ENCODE measurements at places on chromosomes 6 and 20. TPM values are rescaled to one million over a fixed set of nuclear protein-coding genes. Genes with fewer than 3 reads are reported as not detected.
A peak's percentile ranks its signal among the peaks of the same experiment; 100 is the strongest.

Gene PGBD1
- 8.3 TPM for total RNA-seq

Gene ID4
- 83.3 TPM for total RNA-seq

Gene HLA-DOA
- total RNA-seq = 5.8 TPM

Gene TNFRSF21
- 15.3 TPM for total RNA-seq

Gene ECT2L
- total RNA-seq = not detected

Gene VARS1
- 46.8 TPM for total RNA-seq

Gene CAGE1
- not detected for total RNA-seq

Gene ZNF451
- 65.0 TPM for total RNA-seq

- H3K36me3 ChIP-seq = no peaks in the 10 kb centered on the region
- no peak for DNase-seq
- H3K4me3 ChIP-seq = no peak overlapping the region
- no peaks in the 10 kb centered on the region for H3K4me1 ChIP-seq
These were observed 1592.6 kb downstream of the GRIK2 start for GRCh38 chr6:102986086-102986485.

DNA sequence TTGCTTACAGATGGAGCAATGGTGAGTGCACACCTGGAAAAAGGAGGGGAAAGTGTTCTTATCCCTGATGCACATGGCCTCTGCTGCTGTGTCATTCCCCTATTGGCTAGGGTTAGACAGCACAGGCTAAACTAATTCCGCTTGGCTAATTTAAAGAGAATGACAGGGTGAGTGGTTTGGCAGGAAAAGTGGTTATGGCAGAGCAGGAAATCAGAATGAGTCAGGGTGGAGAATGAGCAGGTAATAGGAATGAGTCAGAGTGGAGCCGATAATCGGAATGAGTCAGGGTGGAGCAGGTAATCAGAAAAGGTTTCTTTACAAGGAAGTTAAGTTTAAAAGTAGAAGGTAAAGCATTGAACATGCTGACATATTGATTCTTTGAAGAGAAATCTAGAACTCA lies 355.5 kb upstream of the HTR1E start:
- H3K27ac ChIP-seq = no peak overlapping the region
- no peaks in the 10 kb centered on the region for H3K4me1 ChIP-seq
- H3K4me3 ChIP-seq = no peak overlapping the region

DNA sequence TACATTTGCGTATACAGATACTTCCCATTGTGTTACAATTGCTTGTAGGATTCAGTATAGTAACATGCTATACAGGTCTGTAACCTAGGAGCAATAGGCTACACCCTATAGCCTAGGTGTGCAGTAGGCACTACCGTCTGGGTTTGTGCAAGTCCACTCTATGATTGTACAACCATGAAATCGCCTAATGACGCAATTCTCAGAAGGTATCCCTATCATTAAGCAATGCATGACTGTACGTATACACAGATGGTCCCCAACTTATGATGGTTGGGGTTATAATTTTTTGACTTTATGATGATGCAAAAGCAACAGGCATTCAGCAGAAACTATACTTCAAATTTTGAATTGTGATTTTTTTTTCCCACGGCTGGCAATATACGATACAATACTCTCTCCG lies 458.2 kb upstream of the NOX3 start:
- H3K4me1 ChIP-seq = no peaks in the 10 kb centered on the region
- DNase-seq = no peak
- no peaks in the 10 kb centered on the region for H3K36me3 ChIP-seq
- no peak overlapping the region for H3K27ac ChIP-seq

- peak overlapping the region; percentile 9 for H3K4me3 ChIP-seq
- H3K27ac ChIP-seq = peak overlapping the region; percentile 65
- peaks cover 11% of the 10 kb centered on the region for H3K4me1 ChIP-seq
- no peaks in the 10 kb centered on the region for H3K27me3 ChIP-seq
- DNase-seq = no peak
These were observed 52.3 kb upstream of the UTRN start for GRCh38 chr6:144232832-144233230.

- H3K27ac ChIP-seq = no peak overlapping the region
- peaks cover 2% of the 10 kb centered on the region for H3K36me3 ChIP-seq
- H3K4me1 ChIP-seq = peaks cover 8% of the 10 kb centered on the region
- no peaks in the 10 kb centered on the region for H3K27me3 ChIP-seq
- DNase-seq = no peak
These were observed 17.0 kb upstream of the CPNE5 start for GRCh38 chr6:36856277-36856676.

DNA sequence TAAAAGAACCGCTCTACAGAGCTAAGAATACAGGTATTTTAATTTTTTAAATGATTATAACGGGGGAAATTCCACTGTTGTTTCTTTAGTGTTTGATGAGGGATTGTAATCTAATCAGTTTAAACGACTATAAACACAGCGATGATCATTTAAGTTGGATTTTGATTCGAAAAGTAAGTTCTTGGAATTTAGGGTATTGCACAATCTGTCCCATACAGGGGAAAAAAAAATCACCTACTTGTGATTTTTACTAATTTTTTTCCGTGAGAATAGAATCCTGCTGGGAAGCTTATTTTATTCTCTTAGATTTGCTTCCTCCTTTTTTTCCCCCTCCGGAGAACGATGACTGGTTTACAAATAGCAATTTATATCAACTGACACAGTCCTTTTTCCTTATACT lies 108.0 kb downstream of the LAMA2 start:
- no peak overlapping the region for H3K27ac ChIP-seq
- no peak for DNase-seq
- no peak overlapping the region for H3K4me3 ChIP-seq
- no peaks in the 10 kb centered on the region for H3K27me3 ChIP-seq
- no peaks in the 10 kb centered on the region for H3K36me3 ChIP-seq
- H3K4me1 ChIP-seq = no peaks in the 10 kb centered on the region

DNA sequence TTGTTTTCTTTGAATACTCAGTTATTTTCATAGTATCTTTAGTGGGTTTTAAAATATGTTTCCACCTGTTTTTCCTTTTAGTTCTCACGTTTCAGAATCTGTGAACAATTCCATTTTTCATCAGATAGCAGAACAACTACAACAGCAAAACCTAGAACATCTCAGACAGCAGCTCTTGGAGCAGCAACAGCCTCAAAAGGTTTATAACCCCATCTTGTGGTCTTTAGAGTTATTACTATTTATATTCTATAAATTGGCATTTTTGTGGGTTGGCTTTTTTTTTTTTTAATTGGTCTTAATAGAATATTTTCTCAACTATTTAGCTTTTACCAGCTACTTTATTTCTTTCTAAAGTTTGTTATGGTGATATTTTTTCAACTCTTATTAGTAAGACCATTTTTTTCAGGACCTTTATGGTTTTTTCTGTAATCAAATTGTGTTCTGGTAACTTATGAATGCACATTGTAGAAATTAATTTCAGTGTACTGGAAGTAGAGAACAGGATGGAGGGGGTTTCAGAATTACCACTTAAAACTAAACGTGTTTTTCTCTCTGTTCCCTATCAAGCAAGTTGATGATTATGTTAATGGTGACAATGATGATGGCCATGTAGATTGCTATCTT lies 72.2 kb downstream of the SCAF8 start:
- H3K4me1 ChIP-seq = peaks cover 12% of the 10 kb centered on the region
- DNase-seq = no peak
- no peak overlapping the region for H3K4me3 ChIP-seq
- no peaks in the 10 kb centered on the region for H3K27me3 ChIP-seq
- no peak overlapping the region for H3K27ac ChIP-seq

- no peaks in the 10 kb centered on the region for H3K27me3 ChIP-seq
- H3K4me3 ChIP-seq = peak overlapping the region; percentile 52
- no peaks in the 10 kb centered on the region for H3K36me3 ChIP-seq
- DNase-seq = no peak
These were observed 144.6 kb downstream of the UST start for GRCh38 chr6:148891405-148891783.

- no peak overlapping the region for H3K4me3 ChIP-seq
- H3K4me1 ChIP-seq = no peaks in the 10 kb centered on the region
- no peaks in the 10 kb centered on the region for H3K27me3 ChIP-seq
- DNase-seq = no peak
These were observed 28.1 kb upstream of the ASXL1 start for GRCh38 chr20:32329817-32330554.

DNA sequence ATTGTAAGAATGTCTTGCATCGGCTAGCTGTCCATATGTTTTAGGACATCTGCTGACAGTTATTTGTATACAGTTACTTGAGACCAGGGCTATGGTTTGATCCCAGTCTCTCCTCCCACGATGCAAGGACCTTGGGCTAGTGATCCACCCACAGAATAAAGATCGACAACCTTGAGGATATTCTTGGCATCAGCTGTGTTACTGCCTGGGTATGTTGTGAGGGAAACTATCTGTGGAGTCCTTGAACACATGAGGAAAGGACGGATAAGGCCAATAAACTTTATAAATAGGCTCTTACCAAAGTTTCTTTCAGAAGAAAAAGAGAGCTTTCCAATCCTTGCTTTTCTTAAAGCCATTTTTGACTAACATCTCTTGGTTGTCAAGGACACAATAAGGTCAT lies 70.8 kb upstream of the HEY2 start:
- no peaks in the 10 kb centered on the region for H3K4me1 ChIP-seq
- H3K4me3 ChIP-seq = no peak overlapping the region
- peak overlapping the region; percentile 8 for H3K27ac ChIP-seq
- no peak for DNase-seq

DNA sequence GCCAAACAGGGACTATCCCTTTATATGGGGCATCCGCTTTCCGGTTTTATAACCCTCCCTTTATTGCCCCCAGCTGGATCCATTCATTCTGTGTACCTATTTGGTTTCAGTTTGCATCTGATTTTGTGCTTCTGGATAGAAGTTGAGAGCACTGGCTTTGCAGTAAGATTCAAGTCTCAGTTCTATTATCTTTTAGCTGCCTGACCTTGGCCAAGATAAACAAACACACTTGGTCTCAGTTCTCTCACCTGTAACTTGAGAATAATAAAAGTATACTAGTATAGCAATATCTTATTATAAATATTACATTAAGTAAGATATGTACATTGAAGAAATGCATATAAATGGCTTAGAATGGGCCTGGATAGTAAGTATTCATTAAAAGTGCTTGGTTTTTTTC lies 182.4 kb upstream of the TSHZ2 start:
- H3K4me1 ChIP-seq = no peaks in the 10 kb centered on the region
- no peak overlapping the region for H3K27ac ChIP-seq
- no peaks in the 10 kb centered on the region for H3K36me3 ChIP-seq
- no peaks in the 10 kb centered on the region for H3K27me3 ChIP-seq
- no peak overlapping the region for H3K4me3 ChIP-seq

GRCh38 chr20:34861386-34862084 lies 11.1 kb downstream of the GGT7 start:
- H3K27ac ChIP-seq = no peak overlapping the region
- no peak for DNase-seq
- H3K4me1 ChIP-seq = no peaks in the 10 kb centered on the region
- H3K4me3 ChIP-seq = no peak overlapping the region

DNA sequence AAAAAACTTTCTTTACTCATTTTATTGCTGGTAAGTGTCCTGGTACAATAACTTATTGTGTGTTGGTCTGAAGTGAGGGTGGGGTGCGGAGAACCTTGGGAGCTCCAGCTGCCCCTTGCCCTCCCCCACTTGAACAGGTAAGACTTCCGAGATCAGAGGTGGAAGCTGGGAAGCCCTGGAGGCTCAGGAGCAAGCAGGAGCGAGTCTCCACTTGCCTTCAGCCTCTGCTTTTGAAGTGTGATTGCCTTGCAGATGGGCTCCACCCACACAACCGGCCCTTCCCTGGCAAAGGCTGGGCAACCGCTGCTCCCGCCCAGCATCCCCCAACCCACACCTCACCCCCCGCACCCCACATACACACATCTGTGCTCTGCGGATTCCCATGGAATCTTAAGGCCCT lies 179.6 kb downstream of the TFAP2C start:
- DNase-seq = no peak
- H3K36me3 ChIP-seq = no peaks in the 10 kb centered on the region
- H3K4me1 ChIP-seq = no peaks in the 10 kb centered on the region

DNA sequence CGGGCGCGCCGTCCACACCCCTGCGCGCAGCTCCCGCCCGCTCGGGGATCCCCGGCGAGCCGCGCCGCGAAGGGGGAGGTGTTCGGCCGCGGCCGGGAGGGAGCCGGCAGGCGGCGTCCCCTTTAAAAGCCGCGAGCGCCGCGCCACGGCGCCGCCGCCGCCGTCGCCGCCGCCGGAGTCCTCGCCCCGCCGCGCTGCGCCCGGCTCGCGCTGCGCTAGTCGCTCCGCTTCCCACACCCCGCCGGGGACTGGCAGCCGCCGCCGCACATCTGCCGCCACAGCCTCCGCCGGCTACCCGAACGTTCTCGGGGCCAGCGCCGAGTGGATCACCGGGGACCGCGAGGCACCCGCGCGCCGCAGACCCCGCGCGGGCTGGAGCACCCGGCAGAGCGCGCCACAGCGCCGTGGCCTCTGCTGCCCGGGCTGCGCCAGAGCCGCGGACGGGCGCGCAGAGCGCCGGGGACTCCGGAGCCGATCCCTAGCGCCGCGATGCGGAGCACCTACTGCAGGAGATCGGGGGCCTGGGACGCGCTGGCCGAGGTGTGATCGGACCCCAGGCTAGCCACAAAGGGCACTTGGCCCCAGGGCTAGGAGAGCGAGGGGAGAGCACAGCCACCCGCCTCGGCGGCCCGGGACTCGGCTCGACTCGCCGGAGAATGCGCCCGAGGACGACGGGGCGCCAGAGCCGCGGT lies at the start of gene BMP2:
Gene BMP2 (plus strand): TSS at position 151 of the 692 bp plus-strand sequence. CDS start 2,441 bp downstream, outside the sequence.
- H3K36me3 ChIP-seq = no peaks in the 10 kb centered on the region
- peak within 1 kb of the TSS; percentile 86 for H3K4me3 ChIP-seq
- no peaks in the 10 kb centered on the region for H3K27me3 ChIP-seq

DNA sequence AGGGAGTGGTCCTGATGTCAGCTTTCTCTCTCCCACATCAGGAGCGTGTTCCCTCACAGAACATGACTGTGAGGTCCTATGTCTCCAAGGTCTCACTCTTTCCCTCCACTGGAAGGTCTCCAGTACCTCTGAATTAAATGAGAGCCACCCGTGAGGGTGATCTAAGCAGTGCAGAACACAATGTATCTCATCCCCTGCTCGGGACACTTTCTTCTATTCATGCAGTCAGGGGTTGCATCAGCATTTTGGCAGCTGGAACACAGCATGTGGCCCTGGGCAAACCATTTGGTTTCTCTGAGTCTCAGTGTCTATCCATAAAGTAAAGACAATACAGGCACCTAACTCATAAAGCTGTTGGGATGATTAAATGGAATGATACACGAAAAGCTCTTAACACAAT lies 34.2 kb downstream of the MAFB start:
- no peaks in the 10 kb centered on the region for H3K27me3 ChIP-seq
- H3K4me3 ChIP-seq = no peak overlapping the region
- H3K36me3 ChIP-seq = no peaks in the 10 kb centered on the region

- no peak overlapping the region for H3K4me3 ChIP-seq
- no peak for DNase-seq
- no peaks in the 10 kb centered on the region for H3K4me1 ChIP-seq
- H3K27ac ChIP-seq = no peak overlapping the region
- H3K27me3 ChIP-seq = no peaks in the 10 kb centered on the region
- no peaks in the 10 kb centered on the region for H3K36me3 ChIP-seq
These were observed 166.8 kb downstream of the SAMD5 start for GRCh38 chr6:147675281-147675680.

- H3K27me3 ChIP-seq = no peaks in the 10 kb centered on the region
- H3K36me3 ChIP-seq = no peaks in the 10 kb centered on the region
- no peak for DNase-seq
- H3K4me3 ChIP-seq = no peak overlapping the region
- H3K27ac ChIP-seq = no peak overlapping the region
These were observed 440.6 kb upstream of the JAG1 start for GRCh38 chr20:11114382-11114781.

GRCh38 chr6:55456016-55456415 lies 123.0 kb downstream of the HMGCLL1 start:
- H3K4me1 ChIP-seq = no peaks in the 10 kb centered on the region
- H3K27ac ChIP-seq = no peak overlapping the region
- H3K4me3 ChIP-seq = no peak overlapping the region
- no peaks in the 10 kb centered on the region for H3K36me3 ChIP-seq

Measured in thoracic aorta (tissue), 2 donors.